ENCODE measurements at places on chromosomes 5 and 9. TPM values are rescaled to one million over a fixed set of nuclear protein-coding genes. Genes with fewer than 3 reads are reported as not detected.

DNA sequence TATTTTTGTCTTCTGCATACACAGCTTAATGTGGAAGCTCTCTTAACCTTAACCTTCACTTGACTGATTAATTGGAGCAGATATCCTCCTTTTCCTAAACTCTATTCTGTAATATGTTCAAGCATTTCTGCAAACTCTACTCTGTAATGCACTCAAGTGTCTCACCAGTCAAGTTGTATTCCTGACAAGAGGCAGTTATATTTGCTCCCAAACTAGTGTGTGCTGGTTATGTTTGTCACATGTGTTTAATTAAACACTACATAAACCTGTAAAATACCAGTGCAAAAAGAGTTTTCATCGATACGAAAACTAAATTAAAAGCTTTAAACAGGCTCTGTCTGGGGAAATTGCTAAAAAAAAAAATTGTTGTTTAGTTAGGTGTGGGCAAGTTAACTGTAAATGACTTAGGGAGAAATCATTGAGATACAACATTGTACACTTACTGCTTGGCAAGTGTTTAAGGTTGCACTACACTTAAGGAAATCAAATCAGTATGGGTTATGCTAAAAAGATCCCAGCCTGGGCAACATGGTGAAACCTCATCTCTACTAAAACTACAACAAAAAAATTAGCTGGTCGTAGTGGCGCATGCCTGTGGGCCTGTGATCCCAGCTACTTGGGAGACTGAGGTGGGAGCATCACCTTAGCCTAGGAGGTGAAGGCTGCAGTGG lies 6.7 kb downstream of the FAF2 start:
- DNase-seq, result no peak

- DNase-seq, result peak; percentile 83
Measured at GRCh38 chr5:138354926-138355378, 2.5 kb downstream of the KDM3B start.

The ESM1 gene
- under 0.01 TPM for total RNA-seq

The PRDM9 gene
- not detected for total RNA-seq

The SPAG8 gene
- total RNA-seq, result 0.86 TPM

The NUTM2G gene
- not detected for total RNA-seq

The CDC20B gene
- not detected for total RNA-seq

The MCTP1 gene
- 20.9 TPM for total RNA-seq

DNA sequence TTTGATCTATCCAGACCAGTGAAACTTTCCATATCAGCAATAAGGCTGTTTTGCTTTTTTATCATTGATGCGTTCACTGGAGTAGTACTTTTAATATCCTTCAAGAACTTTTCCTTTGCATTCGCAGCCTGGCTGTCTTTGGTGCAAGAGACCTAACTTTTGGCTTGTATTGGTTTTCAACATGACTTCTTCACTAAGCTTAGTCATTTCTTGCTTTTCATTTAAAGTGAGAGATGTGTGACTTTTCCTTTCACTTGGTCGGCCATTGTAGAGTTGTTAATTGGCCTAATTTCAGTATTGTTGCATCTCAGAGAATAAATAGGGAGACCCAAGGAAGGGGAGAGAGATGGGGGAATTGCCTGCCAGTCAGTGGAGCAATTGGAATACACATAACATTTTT lies 26.4 kb upstream of the CMYA5 start:
- DNase-seq, result no peak

The CDX1 gene
- under 0.01 TPM for total RNA-seq
